Cerebellum (tissue), 4 donors: ENCODE measurements at places on chromosomes 7 and 10. TPM values are rescaled to one million over a fixed set of nuclear protein-coding genes. Genes with fewer than 3 reads are reported as not detected.
A peak's percentile ranks its signal among the peaks of the same experiment; 100 is the strongest.

The TLL2 gene
- total RNA-seq, result 1.2 TPM

The LRRN3 gene
- total RNA-seq, result 108 TPM

The SYT15B gene
- 0.54 TPM for total RNA-seq

The EFCAB10 gene
- total RNA-seq, result 2.1 TPM

The PPP1R9A gene
- 62.0 TPM for total RNA-seq

The NUTM2A gene
- 1.7 TPM for total RNA-seq

The ADCYAP1R1 gene
- 56.7 TPM for total RNA-seq

The MSS51 gene
- 6.5 TPM for total RNA-seq

The CDC14C gene
- not detected for total RNA-seq

The FBXO24 gene
- 0.45 TPM for total RNA-seq

The CALML5 gene
- total RNA-seq, result not detected

The DDX21 gene
- 26.9 TPM for total RNA-seq

The AKR1C4 gene
- total RNA-seq, result not detected

The PRKG1 gene
- total RNA-seq, result 58.3 TPM

The ATOH7 gene
- total RNA-seq, result 1.5 TPM

The VSTM2A gene
- 78.1 TPM for total RNA-seq

The TMEM26 gene
- total RNA-seq, result 2.4 TPM

GRCh38 chr10:124303662-124304418 is 114.9 kb downstream of the OAT start:
- DNase-seq, result no peak

- DNase-seq, result no peak
Measured at GRCh38 chr10:14056610-14057332, 274.0 kb downstream of the FRMD4A start.

DNA sequence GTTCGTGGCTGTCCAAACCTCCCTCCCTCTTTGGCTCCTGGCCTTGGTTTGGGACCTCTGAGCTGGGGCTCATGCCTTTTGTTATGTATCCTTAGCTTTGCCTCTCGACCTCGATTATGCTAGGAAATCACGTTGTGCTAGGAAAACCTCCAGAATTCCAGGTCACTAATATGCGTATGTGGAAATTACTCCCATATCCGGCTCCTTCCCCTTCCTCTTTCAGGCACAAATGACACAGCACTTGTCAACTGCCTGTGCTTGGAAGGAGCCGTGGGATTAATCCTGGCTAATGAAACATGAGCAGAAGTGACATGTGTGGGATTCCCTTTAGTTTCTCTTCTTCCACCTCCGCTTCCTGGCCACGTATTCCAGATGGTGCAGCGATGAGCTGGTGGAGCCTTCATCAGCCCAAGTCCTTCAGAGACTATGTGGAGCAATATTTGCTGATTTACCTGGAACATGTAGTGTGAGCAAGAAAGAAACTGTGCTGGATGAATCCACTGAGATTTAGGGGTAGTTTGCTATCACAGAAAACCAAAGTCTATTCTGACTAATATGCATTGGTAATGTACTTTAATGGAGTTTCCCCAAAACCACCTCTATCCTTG is 149.2 kb downstream of the REEP3 start:
- DNase-seq, result peak; percentile 6

DNA sequence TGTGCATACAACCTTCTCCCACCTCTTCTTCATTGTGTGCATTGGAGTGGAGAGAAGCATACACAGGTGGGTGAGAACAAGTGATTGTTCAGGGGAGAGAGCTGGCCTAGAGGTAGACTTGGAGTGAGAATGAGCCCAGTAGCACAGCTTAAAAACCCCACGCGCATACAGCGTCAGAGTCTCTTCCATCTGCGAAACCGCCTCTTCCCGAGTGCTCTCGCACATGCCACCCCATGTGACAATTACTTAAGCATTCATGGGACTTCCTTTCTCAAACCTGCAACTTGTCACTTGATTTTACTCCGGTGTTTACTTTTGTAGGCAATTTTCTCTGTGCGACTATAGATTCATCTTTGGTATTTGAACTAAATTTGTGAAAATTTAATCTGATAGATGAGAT is 176.8 kb upstream of the AGK start:
- no peak for DNase-seq

GRCh38 chr10:5442065-5442989 is 30.0 kb downstream of the NET1 start:
- DNase-seq, result peak; percentile 49

DNA sequence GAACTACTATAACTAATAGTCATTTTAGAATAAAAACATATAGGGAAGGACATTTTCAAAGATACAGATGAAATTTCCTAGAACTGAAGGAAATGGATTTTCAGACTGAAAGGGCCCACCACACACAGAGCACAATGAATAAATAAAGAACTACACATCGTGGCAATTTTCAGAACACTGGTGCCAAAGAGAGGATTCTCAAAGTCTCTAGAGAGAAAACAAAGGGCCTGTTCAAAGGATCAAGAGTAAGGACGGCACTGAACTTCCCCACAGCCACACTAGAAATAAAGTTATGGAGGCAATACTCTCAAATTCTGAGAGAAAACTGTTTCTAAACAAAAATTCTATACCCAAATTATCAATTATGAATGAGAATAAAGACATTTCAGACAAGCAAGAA is 21.9 kb downstream of the NAPEPLD start:
- no peak for DNase-seq

- no peak for DNase-seq
Measured at GRCh38 chr10:100208276-100208675, 21.1 kb downstream of the CHUK start.

- no peak for DNase-seq
Measured at GRCh38 chr7:141673346-141673745, 28.6 kb downstream of the DENND11 start.

GRCh38 chr7:86282014-86282682 is 361.6 kb upstream of the GRM3 start:
- no peak for DNase-seq

DNA sequence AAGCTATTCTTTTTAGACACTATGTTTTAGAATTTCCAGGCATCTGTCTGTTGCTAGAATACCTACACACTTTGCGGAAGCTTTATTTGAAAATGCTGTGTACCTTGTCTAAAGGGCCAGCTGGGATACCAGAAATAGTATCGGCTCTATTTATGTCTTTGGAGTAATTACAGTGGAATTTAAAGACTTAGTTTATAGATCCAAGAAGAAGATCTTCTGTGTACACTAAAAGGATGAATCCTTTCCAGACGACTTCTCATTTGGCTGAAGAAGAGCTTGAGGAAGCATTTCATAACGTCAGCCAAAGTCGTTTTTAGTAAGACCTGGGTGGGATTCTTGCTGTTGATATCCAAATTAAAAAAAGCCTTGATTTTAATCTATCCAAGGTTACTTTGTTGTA is 365.9 kb downstream of the INHBA start:
- no peak for DNase-seq

GRCh38 chr10:18066947-18067346 is 73.3 kb upstream of the CACNB2 start:
- DNase-seq, result no peak

GRCh38 chr7:24017519-24017918 is 266.5 kb upstream of the NPY start:
- no peak for DNase-seq

DNA sequence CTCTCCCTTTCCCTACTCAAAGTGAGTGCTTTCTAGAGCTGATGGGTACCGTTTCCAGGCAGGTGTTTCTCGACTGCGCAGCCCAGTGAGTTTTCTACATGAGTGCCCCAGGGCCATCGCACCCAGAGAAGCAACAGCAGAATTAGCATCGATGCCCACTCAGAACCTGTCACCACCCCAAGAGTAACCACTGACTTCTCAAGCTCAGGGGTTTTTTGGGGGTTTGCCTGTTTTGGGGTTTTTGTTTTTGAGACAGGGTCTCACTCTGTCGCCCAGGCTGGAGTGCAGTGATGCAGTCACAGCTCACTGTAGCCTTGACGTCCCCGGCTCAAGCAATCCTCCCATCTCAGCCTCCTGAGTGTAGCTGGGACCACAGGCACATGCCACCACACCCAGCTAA is 25.7 kb downstream of the SNX8 start:
- no peak for DNase-seq

DNA sequence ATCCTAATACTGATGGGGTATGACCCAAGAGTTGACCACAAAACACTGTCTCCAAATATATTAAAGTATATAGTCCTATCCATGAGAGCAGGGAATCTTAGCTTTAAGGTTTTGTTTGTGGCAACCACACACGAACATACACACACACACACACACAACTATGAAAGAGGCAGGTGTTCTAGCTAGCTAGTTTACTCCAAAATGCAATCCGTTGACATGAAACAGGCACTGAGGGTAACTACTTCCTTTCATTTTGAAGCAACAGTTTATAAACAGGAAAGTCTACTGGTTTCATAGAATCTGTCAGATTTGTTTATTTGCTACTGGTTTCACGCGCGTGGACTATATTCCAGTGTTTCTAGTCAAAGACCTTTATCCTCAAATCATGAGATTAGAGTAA is 14.8 kb downstream of the HTR5A start:
- no peak for DNase-seq

DNA sequence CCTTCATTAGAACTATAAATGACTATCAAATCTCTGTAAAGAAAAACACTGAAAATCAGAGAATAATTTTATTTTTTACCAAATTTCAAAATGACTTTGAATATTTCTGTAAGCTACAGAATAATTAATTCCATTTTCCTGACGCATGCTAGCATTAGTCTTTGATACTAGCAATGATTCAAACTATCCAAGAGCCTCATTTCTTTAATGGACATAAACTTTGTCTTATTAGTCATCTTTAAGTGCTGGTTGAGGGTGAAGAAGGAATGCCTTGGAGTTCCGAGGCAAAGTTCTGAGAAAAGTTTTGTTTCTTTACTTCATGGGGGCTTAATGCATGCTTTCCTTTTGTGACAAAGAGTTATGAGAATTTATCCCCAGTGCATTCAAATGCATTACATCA is 137.3 kb downstream of the AGMO start:
- DNase-seq, result no peak

DNA sequence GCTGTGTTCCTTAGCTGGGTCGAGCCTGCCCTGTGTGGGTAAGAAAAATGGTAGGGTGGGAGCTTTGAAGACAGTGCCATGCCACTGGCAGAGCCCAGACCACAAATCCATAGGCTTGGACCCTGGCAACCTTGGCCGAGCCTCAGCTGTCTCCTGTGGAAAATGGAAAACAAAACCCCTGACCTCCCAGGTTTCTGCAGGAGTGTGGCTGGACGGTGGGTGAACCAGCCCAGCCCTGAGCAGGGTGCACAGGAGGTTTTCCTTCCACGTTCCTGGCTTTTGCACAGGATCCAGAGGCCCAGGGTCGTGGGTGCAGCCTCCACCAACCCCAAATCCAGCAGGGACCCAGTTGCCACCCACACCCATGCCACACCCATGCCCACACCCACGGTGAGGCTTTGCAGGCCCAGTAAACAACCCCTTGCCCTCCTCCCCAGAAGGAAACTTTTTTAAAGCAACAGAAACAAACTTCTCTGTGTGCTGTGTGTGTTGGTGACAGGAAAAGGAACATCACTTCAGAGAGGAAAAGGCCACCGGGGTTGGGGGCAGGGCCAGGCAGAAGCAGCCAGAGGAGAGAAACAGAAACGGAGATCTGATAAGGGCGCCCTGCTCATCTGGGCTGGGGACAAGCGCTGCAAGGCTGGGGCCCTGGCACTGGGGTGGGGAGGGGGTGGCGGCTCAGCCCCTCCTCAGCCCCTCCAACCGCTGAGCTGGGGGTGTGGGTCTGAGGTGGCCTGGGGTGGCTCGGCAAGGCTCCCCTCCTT is 20.7 kb upstream of the ZMIZ1 start:
- DNase-seq, result no peak

DNA sequence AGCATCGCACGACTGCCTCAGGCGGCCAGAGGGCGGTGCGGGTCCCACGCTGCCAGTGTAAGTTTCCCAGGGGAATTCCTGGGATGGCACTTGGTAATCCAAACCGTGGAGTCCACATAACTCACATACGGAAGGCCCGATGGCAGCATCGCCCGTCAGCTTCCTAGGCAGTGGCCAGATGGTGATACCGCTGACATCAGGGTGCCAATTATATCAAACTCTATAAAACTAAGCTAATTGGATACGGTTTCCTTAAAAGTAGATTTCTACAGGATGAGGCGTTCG is 189.8 kb downstream of the CELF2 start:
- DNase-seq, result no peak

DNA sequence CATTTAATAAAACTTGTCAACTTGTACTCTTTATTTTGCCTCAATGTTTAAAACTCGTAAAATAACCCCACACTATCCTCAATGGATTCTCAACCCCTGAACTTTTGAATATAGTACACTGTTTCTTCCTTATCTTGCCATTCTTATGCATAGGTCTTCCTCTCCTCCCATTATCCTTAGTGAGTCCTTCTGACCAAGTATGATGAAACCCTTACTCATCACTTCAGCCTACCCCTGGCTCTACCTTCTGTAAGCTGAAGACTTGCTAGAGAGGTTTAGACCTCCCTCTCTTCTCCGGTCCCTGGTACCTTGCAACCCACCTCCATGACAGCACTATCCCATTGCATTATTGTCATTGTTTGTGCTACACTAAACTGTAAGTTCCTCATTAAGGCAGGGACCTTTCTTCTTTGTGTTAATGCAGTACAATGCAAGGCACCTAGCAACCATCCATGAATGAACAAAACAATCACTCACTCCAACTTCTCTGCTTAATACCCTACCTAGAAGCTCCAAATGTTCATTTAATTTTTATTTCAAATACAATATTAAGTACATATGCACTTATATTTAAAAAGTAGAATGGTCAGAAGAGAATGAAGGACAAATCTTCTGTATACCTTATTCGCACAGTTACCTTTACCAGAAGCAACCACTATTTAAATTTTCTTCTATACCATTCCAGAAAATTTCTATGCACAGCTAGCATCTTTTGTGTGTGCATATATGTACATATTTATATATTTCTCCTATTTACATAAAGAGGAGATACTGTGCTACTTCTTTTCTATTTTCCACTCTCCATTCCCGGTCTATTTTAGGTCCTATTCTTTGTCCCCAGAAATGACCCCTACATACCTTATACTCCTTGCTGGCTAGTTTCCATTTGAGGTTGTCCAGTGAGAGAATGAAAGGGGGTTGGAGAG is 77.5 kb downstream of the SLC16A9 start:
- no peak for DNase-seq

GRCh38 chr10:11810313-11810766 is 12.8 kb upstream of the PROSER2 start:
- DNase-seq, result no peak

GRCh38 chr7:14738086-14738485 is 164.5 kb downstream of the DGKB start:
- DNase-seq, result no peak
